ENCODE measurements at places on chromosomes 6 and 20.

- DNase-seq = no peak
Measured at GRCh38 chr20:31642837-31643236, 5.1 kb downstream of the COX4I2 start.

DNA sequence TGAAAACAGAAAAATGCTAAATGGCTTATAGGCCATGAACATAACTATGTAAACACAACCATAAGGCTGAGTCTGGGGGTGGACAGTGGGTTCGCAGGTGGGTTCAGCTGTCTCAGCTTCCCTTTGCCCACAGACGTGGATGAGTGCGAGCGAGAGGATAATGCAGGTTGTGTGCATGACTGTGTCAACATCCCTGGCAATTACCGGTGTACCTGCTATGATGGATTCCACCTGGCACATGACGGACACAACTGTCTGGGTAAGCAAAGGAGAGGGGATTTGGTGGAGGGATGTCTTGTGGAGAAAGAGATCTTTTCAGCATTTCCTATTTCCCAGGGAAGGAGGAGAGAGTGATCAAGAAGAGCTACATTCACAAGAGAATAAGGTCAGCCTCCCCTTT, 14.7 kb downstream of the SCUBE3 start:
- DNase-seq = no peak

GRCh38 chr20:21435576-21435975, 38.2 kb upstream of the NKX2-4 start:
- DNase-seq = no peak

GRCh38 chr20:55782912-55783253, 222.4 kb downstream of the CBLN4 start:
- DNase-seq = no peak

GRCh38 chr6:100309174-100309573, 155.5 kb downstream of the SIM1 start:
- DNase-seq = no peak

DNA sequence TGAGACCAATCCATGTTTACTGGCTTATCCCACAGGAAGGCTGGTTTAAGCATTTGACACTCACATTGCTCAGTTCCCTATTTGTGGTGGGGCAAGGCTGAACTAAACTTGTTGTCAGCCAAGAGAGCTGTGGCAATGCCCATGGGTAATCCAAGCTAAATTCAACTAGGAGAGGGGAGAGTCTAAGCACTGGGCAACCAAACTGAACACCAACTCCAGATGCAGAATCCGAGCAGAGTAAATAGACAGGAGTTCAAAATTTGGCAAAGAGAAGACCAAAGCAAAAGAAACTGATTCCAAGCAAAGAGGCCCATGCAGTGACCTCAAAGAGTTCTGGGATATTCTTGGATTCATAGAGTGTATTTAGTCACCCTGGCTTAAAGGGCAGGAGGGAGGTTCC, 106.5 kb upstream of the NT5E start:
- DNase-seq = no peak
